ENCODE measurements at places on chromosomes 1 and 21.

DNA sequence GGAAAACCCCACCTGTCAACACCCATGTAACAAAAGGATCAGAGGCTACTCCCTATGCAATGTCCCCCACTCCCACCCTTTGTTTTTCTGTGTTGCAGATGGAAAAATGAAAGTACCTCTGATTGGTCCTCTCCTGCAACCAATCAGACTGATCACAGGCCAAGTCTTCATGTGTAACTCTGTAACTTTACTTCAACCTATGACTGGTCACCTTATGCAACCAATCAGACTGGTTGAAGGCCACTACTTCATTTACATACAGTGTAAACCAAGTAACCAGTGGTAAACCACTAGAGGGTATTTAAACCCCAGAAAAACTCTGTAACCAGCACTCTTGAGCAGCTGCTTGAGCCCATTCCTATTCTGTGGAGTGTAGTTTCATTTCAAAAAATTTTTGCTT is 266.3 kb upstream of the OLFM3 start:
- DNase-seq, result no peak

DNA sequence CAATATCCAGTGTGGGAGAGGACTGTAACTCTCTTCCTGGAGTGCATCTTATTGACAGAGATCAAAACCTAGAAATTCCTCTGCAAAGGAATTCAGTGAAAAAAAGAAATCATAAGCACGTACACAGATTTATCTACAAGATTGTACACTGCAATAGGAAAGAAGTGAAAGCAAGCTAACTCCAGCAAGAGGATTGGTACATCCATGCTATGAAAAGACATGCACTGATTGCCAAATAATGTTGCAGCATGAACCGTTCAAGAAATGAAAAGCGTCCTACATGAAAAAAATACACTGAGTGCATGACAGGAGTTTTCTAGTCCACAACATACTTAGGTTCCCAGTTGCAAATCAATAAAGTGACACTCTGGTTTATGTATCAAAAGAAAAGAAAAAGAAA is 1.9 kb upstream of the MGST3 start:
- no peak for DNase-seq

DNA sequence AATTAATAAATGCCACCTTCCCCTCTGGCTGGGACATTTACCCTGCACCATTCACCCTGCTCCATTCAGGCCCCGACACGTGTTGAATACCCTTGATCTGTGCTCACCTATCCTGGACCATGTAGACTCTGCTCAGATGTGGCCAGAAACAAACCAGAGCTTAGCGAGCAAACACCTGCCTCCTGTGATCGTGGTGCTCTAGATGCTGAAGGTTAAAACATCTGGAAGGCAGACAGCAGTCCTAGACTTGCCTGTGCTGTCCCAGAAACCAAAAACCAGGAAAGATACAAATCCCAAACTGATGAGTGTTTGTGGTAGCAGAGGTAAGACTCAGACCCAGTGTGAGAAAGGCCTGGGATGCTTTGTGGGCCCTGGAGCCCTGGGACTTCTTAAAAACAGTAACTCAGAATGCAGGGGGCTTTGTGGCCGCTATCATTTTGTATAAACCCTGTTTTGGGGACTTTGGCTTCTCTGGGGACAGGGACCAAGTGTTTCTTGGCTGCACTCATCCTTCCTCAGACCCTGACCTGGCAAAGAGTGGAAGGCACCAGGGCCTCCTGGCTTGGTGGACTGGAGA is 99.6 kb downstream of the DMRTB1 start:
- no peak for DNase-seq

DNA sequence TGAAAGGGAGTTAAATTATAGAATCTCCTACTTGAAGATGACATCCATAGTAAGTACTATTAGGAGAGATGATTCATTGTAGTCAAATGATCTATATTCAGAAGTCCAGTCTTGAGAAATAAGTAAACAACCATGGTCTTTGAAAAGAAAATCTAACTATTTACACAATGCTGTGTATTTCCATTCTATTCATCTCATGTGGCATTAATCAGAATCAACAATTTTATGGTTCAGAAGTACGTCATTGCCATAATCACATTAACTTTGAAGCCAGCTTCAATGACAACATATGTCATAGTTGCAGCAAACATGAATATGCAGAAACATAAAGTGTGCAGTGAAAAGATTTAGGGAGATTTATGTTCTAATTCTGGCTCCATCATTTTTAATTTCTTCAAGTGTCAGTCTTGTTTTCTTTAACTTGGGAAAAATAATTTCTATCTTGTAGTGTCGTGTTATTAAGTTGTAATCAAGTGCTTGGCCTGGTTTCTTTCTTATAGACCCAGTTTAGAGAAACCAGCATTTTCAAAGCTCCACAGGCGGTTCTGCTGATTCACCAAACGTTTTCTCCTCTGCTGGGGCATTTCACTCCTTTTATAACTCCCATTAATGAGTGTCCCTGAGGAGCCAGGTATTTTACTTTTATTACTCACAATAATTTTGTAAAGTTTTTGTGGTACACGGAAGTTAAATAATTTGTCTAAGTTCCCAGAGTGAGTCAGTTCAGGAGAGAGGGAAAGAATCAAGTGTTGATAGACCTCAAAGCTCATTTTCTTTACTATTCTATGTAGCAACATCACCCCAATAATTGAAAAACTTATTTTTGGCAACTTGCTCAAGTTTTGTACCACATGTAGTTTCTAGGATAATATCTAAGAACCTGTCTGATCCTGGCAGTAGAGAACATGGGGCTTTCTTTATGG is 35.9 kb upstream of the PTGS2 start:
- no peak for DNase-seq

GRCh38 chr1:168293356-168293755 is 12.7 kb downstream of the TBX19 start:
- no peak for DNase-seq

All from left colon (tissue), 2 donors.